ENCODE measurements at places on chromosomes 2 and 18.

DNA sequence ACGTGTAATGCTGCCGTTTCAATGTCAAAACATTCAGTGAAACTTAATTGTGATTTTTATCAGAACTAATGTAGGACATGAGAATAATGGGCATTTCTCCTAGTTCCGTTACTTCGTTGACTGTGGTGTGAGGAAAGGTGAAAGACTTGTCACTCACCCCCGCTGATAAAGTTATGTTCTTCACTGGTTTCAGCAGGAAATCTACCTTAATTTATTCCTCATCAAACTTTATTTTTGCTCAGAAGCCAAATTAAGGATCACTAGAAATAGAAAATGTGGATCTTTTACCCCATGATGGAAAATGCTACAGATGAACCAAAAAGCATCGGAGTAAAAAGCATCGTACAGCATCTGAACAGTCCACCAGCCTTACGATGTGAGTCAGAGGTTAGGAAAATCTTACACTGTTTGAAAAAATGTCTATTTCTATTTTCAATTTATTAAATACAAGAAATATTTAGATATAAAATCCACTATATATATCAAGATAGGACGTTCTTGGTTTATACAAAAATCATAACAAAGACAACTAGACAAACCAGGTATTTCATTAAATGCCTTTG is 1.0 kb upstream of the ROCK1 start:
- no peak for DNase-seq

GRCh38 chr2:167122389-167122788 is 234.1 kb downstream of the XIRP2 start:
- no peak for DNase-seq

DNA sequence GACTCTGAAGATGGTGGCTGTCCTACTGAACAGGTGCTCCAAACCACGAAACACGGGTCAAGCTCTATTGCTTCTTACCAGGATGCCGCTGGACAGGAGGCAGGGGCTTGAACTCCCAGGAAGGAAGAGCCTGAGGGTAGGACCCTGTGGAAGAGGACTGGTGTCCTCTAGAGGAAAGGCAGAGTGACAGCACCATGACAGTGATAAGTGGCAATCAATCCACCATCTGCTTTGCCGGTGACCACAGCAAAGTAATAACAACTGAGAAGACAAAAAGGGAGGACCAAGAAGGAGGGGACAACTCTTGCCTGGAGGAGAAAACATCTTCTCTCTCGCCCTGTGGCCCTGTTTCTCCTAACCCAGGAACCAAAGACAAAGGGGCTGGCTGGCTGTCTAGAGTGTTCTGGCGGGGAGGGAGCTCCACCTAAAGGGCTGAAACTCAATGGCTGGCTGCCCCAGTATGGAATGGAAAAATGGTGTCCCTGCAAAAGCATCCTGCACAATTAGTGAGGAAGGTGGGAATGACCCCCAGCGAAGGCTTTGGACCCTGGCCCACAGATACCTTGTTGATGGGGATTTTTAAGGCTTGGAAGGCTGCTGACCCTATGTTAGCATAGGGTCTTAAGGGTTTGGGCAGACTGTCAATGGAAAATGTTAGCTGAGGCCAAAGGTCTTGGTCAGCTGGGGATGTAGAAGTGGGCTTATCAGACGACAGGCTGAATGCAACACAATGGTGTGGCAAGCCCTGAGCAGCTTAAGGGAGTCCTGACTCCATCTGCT is 35.4 kb downstream of the PROC start:
- no peak for DNase-seq

GRCh38 chr2:226818930-226819329 is 16.9 kb upstream of the RHBDD1 start:
- no peak for DNase-seq

GRCh38 chr2:181678861-181679543 is 1.3 kb downstream of the NEUROD1 start:
- no peak for DNase-seq

GRCh38 chr18:35436076-35436649 is 59.0 kb upstream of the ZNF396 start:
- DNase-seq, result no peak

DNA sequence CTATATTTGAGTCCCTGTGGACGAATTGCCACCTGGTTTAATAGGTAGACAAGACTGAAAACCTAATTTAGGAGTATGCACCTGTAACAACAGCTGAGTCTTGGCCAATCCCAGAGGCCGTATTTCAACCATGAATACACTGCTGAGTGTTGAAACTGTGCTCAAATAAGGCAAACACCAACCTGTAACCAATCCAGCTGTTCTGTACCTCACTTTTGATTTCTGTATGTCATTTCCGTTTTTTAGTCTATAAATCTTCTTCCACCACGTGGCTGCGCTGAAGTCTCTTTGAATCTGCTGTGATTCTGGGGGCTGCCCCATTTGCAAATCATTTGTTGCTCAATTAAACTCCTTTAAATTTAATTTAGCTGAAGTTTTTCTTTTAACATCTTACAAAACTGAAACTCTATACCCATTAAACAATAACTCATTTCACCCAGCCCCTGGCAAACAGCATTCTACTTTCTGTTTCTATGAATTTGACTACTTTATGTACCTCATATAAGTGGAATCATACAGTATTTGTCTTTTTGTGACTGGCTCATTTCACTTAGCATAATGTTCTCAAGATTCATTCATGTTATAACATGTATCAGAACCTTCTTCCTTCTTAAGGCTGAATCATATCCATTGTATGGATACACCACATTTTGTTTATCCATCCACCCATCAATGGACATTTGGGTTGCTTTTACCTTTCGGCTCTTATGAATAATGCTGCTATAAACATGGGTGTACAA is 7.5 kb upstream of the YPEL5 start:
- DNase-seq, result no peak

- DNase-seq, result no peak
Observed at GRCh38 chr2:241034490-241035141, 36.2 kb downstream of the SNED1 start.

- DNase-seq, result no peak
Observed at GRCh38 chr2:25063876-25064660, 22.2 kb downstream of the EFR3B start.

DNA sequence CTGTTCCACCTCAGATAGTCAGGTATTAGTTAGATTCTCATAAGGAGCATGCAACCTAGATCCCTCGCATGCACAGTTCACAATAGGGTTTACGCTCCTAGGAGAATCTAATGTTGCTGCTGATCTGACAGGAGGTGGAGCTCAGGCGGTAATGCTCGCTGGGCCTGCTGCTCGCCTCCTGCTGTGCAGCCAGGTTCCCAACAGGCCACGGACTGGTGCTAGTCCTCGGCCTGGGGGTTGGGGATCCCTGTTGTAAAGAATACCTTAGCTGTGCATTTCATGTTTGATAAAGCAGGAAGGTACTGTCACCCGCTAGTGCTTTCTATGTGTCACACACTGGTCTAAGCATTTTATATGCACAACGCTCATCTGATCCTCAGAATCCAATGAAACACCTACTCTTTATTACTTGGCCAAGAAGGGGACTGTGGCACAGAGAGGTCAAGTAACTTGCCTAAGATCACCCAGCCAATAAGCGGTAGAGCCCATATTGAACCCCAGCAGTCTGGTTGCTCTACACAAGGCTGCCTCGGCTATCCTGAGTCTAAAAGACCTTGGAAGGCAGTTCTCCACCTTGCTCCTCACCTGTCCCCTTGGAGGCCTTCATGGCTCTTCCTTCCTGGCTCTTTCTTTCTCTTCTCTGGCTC is 35.8 kb downstream of the SLC4A3 start:
- DNase-seq, result no peak

- DNase-seq, result no peak
Observed at GRCh38 chr2:219125225-219125885, 35.3 kb downstream of the NHEJ1 start.

DNA sequence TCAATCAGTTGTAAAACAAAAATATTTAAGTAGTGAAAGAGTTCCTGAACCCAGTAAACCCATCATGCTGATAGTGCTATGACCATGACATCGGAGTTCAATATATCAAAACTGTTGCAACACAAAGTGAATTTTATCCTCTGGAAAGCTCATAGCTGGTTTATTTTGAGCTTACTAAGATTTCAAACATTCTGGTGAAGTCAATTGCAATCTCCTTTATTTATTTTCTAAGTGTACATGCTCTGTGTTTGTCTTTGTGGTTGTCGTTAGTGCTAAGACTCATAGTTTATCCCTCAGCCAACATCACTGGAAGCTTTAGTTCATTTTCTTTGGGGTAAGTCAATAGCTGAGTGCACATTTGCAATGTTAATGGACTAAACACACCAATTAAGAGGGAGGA is 91.9 kb downstream of the QPCT start:
- DNase-seq, result no peak

DNA sequence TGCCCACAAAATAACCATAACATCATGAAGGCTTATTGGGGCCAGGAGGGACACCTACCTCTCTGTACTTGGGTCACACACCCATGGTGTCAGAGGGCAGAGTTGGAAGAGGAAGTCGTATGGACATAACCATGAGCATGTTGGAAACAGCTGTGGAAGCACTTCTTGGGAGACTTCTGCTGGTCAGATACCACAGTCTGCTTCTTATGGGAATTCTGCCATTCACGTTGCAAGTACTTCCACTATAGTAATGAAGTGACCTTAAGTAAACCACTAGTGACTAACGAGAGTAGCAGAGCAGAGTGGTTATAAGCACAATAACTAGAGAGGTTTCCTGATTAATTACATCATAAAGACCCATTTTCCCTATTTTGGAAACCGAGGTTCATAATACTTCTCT is 61.1 kb upstream of the TFPI start:
- no peak for DNase-seq

Measured in HEK293T (cell line).